Body of pancreas (tissue), 4 donors: ENCODE measurements at places on chromosomes 11 and 22. TPM values are rescaled to one million over a fixed set of nuclear protein-coding genes. Genes with fewer than 3 reads are reported as not detected.

The OOSP4B gene
- not detected for total RNA-seq

The CSRP3 gene
- not detected for total RNA-seq

DNA sequence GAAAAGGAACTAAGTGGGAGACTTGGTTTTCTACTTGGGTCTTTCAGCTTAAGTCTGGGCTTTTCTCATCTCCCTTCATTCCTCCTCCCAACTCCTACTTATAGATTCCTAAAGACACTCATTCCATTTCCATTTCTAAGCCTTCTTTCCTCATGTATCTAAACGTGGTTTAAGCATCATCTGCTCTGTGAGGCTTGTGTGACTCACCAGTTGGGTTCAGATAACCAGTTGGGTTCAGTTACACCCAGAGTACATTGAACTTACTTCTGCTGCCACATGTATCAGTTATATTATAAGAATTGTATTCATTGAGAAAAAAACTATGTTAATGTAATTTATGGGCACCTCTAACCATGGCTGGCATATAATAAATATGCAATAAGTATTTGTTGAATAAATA lies 831.2 kb upstream of the CCDC90B start:
- DNase-seq, result no peak
- no peaks in the 10 kb centered on the region for H3K36me3 ChIP-seq
- H3K27me3 ChIP-seq, result no peaks in the 10 kb centered on the region
- H3K4me1 ChIP-seq, result no peaks in the 10 kb centered on the region
- no peak overlapping the region for H3K4me3 ChIP-seq

DNA sequence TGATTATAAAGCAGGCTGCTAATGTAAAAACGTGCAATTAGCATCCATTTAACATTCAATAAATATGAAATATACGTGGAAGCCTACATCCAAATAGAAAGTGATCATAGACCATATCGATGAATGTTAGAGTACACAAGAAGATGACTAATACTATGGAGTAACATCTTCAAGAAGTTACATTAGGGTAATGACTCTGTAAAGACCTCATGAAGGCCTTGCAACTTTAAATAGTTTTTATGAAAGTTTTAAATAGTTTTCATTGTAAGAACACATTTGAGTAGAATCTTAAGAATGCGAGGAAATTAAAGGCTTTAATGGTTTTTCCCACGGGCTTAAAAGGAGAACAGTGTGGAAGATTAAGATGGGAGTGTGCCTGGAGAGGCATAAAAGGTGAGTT lies 1.4 kb downstream of the TRIM34 start:
- no peak for DNase-seq
- peaks cover 22% of the 10 kb centered on the region for H3K4me1 ChIP-seq
- H3K36me3 ChIP-seq, result no peaks in the 10 kb centered on the region
- H3K27ac ChIP-seq, result no peak overlapping the region

The VPREB1 gene
- total RNA-seq, result not detected
